ENCODE measurements at places on chromosomes 1 and 21.

DNA sequence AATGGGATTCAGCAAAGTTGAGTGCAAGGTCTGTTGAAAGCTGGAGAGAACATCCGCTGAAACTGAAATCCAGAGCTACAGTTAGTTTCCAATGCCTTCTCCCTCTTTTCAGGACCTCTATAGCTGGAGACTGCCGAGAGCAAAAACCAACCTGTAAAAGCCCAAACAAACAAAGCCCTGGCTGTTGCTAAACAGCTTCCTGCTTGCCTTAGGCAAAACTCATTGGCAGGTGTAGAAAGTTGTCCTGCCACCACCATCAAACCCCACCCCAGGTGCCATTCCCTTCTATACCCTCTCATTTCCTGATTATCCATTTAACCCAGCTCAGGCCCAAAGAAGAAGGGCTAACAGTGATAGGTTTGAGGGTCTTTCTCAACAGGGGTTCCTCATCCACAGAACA is 24.7 kb downstream of the SCYL3 start:
- no peak for DNase-seq

DNA sequence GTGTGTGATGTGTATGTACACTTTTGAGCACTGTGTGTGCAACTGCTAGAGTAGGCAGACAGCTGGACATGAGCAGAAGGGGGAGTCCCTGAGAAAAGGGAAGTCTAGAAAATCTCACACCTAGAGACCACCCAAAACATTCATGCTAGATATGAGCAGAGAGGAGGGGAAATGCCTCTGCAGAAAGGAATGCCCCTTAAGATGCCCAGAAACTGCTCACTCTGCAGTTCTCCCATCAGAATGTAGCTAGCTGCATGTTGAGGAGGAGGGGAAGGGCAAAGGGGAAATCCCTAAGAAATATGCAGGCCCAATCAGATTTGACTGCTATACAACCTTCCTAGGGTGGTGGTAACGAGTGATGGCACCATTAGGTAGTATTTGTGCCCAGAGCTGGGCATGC is 31.8 kb upstream of the MAGOH start:
- no peak for DNase-seq

- no peak for DNase-seq
Observed at GRCh38 chr1:31239653-31240241, at the start of gene NKAIN1. TSS of gene NKAIN1 (minus strand) at chr1:31239887. CDS start at chr1:31239547, 340 bp downstream.

- no peak for DNase-seq
Observed at GRCh38 chr1:106986603-106987002, 69.9 kb upstream of the PRMT6 start.

DNA sequence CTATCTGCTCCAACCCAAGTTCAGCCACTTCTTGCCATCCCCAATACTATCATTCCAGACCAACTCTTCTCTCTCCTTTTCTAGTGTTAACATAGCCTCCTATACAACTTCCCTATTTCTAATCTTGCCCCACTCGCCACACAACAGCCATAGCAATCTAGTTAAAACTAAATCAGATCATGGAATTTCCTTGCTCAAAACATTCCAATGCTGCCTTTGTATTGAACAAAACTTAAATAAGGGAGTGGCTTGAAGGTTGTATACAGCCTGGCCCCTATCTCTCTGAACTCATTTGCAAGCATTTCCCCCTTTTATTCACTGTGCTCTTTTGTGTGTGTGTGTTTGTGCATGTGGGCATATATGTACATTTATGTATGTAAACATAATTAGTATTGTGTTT is 118.1 kb upstream of the SGIP1 start:
- DNase-seq, result no peak

Data from T-helper 1 cell (primary cell).